NCI-H1417 treated with DMSO at 0.1 percent for 48 hours (cell line): ENCODE measurements at places on chromosomes 6 and 20.
A peak's percentile ranks its signal among the peaks of the same experiment; 100 is the strongest.

GRCh38 chr6:52059821-52060220 lies 27.6 kb downstream of the PKHD1 start:
- no peak for DNase-seq

GRCh38 chr6:42279144-42279781 lies 61.6 kb upstream of the MRPS10 start:
- no peak for DNase-seq

DNA sequence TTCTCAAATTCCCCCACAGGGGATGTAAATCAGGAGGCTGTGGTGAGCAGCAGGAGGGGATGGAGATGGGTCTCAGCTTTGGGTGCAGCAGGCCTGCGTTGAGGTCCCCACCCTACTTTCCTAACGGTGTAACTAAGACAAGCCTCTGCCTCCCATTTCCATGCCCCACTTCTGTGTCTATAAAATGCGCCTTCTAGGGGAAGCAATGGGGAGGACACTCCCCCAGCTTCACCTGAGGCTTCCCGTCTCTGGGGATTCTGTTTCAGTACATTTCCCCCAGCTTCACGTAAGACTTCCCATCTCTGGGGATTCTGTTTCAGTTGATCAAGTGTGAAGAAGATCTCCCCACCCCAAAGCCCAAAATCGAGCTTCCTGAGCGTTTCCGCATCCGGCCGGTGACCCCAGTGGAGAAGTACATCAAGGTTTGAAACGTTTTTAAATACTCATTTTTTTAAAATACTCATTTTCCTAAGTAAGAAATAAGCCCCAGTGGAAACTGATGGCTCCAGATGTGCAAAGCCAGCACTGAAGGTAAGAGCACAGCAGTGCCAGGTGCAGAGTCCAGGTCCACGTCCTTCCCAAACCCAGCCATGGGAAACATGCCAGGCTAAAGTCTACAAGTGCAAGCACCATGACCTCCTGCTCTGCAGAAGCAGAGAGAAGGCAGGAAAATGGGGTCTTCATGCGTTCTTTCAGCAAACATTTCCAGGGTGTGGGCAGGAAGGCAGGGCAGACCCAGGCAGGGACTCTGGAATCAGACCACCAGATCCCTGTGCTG lies 73.1 kb downstream of the ANKRD60 start:
- no peak for DNase-seq

DNA sequence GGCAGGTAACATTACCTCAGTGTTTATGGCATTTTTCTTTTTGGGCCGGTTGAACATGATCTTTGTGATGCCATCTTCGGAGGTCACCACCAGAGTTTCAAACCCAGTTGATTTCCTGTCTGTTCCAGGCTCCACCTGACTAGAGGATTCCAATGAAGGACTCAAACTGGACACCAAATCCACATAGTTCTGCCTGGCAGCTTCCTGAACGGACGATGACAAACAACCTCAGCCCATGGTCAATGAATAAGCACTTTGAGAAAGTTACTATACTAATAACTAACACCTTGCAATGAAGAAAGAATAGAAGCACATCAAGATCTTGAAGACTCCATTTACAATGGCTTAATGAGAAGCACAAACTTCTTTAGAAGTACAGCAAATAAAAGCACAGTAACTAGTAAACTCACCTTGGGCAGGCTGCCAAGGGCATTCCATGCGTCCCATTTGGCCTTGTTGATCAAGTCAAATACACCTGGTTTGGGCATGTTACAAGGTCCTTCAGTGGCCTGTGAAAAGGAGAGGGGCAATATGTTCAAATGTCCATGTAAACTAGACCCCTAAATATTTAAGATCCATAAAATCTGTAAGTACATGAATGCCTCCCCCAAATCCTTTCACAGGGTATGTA lies 4.9 kb downstream of the ECI2 start:
- DNase-seq: no peak

DNA sequence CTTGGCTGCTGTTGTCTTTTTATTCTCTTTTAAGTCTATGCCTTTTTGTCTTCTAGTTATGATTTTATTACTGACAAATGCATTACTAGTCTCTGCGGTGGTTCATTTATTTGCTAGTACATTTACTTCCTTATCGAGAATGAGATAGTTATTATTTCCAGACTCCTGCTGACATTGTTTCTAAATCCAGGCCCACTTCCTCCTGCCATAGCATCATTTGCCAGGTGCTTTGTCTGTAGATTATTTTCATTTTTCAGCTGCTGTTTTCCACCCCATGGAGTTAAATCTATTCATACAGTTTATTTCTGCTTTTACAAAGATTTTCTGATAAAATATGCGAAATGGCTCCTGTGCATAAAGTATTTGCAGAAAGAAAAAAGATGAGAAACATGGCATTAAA lies 459.7 kb downstream of the MMUT start:
- DNase-seq: peak; percentile 48

- no peak for DNase-seq
Observed at GRCh38 chr20:11162026-11162775, 488.4 kb upstream of the JAG1 start.

GRCh38 chr6:85240787-85241385 lies 209.0 kb upstream of the NT5E start:
- DNase-seq: no peak

- peak; percentile 52 for DNase-seq
Observed at GRCh38 chr20:11246251-11246775, 572.5 kb upstream of the JAG1 start.

DNA sequence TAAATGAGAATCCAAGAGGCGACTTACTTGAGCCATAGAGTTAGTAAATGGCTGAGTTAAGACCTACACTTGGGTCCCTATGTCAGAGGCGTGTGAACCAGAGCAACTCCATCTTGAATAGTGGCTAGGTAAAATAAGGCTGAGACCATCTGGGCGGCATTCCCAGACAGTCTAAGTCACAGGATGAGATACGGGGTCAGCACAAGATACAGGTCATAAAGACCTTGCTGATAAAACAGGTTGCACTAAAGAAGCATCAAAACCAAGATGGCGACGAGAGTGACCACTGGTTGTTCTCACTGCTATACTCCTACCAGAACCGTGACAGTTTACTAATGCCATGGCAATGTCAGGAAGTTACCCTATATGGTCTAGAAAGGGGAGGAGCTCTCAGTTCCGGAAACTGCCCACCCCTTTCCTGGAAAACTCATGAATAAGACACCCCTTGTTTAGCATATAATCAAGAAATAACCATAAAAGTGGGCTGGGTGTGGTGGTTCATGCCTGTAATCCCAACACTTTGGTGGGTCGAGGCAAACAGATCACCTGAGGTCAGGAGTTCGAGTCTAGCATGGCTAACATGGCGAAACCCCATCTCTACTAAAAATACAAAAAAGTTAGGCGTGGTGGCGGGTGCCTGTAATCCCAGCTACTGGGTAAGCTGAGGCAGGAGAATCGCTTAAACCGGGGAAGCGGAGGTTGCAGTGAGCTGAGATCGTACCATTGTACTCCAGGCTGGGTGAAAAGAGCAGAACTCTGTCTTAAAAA lies 43.9 kb upstream of the EEF1A1 start:
- no peak for DNase-seq

DNA sequence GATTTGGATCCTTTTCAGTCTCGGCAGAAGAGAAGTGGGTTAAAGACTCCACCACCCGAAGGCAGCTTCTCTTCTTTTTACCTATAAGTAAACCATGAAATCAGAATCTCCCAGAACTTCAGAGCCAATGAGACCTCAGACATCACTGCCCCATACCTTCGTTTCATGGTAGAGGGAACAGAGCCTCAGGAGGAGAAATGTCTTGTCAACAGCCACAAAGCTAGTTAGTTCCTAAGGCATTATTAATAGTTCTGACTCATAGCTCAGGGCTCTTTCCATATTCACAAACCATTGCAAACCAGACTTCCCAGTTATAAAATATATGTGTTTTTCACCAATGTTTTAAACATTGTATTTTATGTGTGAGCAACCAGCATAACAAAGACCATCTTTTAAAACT lies 118.7 kb upstream of the RIPOR2 start:
- DNase-seq: no peak

DNA sequence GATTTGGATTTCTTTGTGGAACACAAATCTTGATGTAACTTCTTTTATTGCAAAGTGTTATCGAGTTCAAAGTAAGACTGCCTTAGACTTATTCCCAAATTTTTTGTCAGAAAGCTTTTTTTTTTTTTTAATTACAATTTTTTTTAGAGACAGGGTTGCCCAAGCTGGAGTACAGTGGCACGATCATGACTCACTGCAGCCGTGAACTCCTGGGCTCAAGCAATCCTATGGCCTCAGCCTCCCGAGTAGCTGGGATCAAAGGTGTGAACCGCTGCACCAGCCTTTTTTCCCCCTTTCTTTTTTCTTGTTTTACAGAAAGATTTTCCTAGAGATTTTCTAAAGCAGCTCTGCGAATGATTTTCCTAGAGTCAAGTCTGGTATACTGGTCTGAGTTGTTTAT lies 2.8 kb downstream of the RIOK1 start:
- DNase-seq: no peak

- DNase-seq: no peak
Observed at GRCh38 chr6:91087908-91088307, 501.0 kb upstream of the MAP3K7 start.

GRCh38 chr6:166778776-166779175 lies 151.7 kb upstream of the RPS6KA2 start:
- DNase-seq: no peak

DNA sequence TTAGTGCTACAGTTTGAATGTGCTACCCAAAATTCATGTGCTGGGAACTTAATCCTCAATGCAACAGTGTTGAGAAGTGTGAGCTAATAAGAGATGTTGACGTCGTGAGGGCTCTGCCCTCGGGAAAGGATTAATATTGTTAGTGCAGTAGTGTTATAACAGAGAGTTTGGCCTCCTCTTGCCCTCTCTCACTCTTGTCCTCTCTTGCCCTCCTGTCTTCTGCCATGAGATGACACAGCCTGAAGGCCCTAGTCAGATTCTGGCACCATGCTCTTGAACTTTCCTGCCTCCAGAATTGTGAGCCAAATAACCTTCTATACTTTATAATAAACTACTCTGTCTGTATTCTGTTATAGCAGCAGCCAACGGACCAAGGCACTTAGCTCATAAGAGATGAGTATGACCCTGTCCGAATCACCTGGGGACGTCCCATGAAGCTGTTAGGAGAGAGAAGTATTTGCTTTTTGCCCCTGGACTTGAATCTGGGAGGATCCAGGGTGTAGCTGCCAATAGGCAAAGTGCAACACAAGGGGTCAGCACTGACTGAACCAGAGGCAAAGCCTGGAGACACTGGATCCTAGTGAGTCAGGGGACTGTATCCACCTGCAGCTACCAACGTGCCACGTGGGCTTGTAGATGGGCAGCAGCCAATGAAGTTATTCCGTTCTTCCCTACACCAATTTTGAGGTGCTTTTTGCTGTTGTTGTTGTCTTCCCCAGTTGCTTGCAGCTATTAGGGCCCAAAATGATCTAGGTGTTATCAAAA lies 233.7 kb downstream of the THBS2 start:
- DNase-seq: no peak

DNA sequence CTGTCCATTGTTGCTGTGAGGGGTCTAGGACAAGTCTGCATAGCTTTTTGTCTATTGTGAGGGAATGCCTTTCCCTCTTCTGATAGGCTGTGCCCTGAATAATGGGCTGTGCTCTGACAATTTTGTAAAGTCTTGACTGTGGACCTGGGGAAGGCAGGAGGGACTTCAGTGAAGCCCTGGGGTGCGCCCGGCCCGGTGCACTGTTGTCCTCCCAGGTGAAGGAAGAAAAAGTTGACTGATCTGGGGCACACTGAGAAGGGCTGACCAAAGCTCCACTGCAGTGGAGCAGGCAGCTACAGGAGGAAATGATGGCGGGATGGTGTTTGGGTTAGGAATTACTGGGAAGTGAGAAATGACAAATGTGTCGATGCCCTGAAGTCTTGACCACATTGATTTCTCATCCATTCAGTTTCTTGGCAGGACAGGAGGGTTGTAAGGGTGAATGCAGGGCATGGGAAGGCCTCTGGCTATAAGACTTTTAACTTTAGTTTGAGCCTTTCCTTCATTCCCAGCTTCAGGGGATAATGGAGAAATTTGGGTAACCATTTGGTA lies 224.0 kb upstream of the CST7 start:
- DNase-seq: no peak

GRCh38 chr20:18577942-18578341 lies 9.9 kb upstream of the DTD1 start:
- no peak for DNase-seq

GRCh38 chr6:155257796-155258195 lies 6.0 kb upstream of the CLDN20 start:
- no peak for DNase-seq

- DNase-seq: no peak
Observed at GRCh38 chr6:69366831-69367230, 430.0 kb downstream of the LMBRD1 start.

- no peak for DNase-seq
Observed at GRCh38 chr6:163708466-163708865, 293.9 kb downstream of the QKI start.

GRCh38 chr6:36226438-36227047 lies 30.0 kb downstream of the BRPF3 start:
- no peak for DNase-seq

- peak; percentile 80 for DNase-seq
Observed at GRCh38 chr6:31737991-31738979, 1.5 kb upstream of the MSH5 start.

- peak; percentile 71 for DNase-seq
Observed at GRCh38 chr6:21201637-21202350, 391.8 kb upstream of the SOX4 start.

- no peak for DNase-seq
Observed at GRCh38 chr6:3825331-3825831, 23.8 kb upstream of the FAM50B start.

GRCh38 chr6:7703148-7703680 lies 22.7 kb upstream of the BMP6 start:
- DNase-seq: no peak

GRCh38 chr6:105780146-105780860 lies 305.8 kb upstream of the PRDM1 start:
- no peak for DNase-seq

DNA sequence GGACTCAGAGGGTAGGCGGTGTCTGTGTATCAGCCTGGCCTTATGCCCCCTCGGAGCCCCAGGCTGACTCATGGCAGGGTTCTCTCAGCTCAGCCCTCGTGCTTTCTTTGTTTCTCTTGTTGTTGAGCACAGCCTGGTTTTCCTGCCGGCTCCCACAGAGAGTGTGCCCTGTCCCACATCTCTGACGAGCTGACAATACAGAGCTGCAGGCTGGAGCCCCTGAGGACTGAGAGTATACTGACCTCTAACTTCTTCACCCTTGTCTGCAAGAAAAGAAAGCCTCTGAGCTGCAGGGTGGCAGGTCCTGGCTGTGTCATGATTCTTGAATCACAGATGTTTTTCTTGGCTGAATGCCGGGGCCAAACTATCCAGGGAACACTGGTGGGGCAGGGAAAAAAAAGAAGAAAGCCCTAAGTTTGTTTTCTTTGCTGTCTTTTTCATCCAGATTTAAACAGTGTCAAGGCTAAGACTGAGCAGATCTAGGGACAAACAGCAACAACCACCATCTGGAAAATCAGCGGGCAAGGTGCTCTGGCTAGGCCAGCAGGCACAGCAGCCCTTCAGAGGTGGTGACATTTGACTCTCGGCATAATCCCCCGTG lies 63.3 kb upstream of the ZNF133 start:
- no peak for DNase-seq

- DNase-seq: no peak
Observed at GRCh38 chr20:15302075-15302474, 964.7 kb upstream of the FLRT3 start.

GRCh38 chr20:49405062-49405683 lies 77.3 kb downstream of the KCNB1 start:
- peak; percentile 78 for DNase-seq

- no peak for DNase-seq
Observed at GRCh38 chr20:1423625-1424106, 30.8 kb upstream of the FKBP1A start.
